ENCODE measurements at places on chromosomes 12 and 14.
A peak's percentile ranks its signal among the peaks of the same experiment; 100 is the strongest.

DNA sequence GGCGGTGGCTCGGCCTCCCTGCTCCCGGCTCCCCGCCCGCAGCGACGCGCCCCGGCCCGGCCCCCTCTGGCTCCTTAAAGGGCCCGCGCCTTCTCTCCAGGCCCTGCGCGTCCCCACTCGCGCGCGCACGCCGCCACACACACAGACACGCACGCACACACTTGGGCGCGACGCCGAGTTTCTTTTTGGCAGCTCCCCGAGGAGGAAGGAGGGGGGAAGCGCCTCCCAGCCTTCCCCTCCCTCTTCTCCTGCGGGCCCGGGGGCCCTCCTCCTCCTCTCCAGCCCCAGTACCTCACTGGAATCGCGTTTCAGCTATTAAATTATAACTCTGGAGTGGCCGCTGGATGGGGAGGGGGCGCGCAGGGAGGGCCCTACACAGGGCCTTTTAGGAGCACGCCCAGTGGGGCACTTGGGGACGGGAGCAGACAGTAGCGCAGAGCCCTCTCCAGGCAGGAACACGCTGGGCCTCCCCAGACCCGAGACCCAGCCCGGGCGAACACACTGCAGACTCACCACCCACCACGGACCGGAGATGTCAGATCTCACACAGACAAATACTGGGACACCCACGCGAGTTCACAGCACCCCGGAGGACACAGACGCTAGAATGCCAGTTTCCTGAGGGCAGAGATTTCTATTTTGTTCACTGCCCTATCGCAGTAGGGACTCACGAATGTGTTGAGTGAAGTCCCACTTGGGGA lies 411 bp upstream of the NCOR2 start:
- peak; percentile 95 for DNase-seq

DNA sequence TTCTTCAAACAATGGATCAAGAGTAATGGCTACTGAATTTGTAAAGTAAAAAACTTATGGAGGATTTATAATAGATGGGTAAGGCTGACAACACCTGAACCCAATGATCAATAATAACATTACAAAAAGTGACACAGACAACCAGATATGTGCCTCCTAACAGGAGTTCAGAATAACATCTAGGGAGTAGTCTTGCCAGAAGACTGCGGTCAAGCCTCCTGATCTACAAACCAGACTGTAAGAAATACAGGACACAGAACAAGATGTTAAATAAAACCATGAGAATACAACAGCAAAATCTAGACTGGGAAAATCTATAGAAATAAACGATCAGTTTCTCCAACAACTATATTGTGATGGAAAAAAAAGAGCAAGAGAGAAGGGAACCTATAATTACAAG lies 262.6 kb upstream of the TMTC1 start:
- DNase-seq, result no peak

GRCh38 chr12:85955127-85955526 lies 81.0 kb downstream of the NTS start:
- no peak for DNase-seq

- DNase-seq, result no peak
Measured at GRCh38 chr12:75805320-75805719, 226.3 kb downstream of the PHLDA1 start.

DNA sequence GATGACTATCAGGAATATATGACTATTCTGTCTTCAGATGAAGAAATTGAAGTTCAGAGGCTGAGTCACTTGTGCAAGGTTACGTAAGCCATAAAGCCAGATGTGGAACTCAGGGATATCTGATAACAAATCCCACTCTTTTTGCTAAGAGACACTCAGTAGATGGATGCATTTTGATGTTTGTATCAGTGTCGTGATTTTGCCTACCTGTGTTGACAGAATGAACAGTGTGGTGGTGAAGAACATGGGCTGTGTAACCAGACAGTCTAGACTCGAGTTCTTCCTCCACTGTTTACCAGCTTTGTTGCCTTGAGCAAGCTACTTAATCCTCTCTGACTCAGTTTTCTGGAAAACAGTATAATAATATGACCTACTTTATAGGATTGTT lies 93.9 kb downstream of the DAAM1 start:
- no peak for DNase-seq

DNA sequence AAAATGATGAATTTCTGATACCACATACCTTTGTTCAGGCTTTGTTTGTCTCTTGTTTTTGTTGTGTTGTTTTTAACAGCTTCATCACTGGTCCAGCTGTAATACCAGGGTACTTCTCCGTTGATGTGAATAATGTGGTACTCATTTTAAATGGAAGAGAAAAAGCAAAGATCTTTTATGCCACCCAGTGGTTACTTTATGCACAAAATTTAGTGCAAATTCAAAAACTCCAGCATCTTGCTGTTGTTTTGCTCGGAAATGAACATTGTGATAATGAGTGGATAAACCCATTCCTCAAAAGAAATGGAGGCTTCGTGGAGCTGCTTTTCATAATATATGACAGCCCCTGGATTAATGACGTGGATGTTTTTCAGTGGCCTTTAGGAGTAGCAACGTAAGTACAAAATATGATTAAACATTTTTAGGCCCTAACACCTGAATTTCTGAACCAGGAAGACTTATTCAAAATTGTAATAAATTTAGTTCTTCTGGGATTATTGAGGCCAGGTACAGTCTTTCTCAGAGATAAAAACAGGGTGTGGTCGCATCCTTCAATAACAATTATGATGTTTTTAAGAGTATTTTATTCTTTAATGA lies 22.4 kb downstream of the RXYLT1 start:
- no peak for DNase-seq

GRCh38 chr12:13606290-13606689 lies 375.1 kb downstream of the GRIN2B start:
- no peak for DNase-seq

GRCh38 chr14:76997257-76997970 lies 31.1 kb downstream of the IRF2BPL start:
- DNase-seq, result no peak

- DNase-seq, result no peak
Measured at GRCh38 chr12:104669089-104669721, 212.5 kb downstream of the CHST11 start.

DNA sequence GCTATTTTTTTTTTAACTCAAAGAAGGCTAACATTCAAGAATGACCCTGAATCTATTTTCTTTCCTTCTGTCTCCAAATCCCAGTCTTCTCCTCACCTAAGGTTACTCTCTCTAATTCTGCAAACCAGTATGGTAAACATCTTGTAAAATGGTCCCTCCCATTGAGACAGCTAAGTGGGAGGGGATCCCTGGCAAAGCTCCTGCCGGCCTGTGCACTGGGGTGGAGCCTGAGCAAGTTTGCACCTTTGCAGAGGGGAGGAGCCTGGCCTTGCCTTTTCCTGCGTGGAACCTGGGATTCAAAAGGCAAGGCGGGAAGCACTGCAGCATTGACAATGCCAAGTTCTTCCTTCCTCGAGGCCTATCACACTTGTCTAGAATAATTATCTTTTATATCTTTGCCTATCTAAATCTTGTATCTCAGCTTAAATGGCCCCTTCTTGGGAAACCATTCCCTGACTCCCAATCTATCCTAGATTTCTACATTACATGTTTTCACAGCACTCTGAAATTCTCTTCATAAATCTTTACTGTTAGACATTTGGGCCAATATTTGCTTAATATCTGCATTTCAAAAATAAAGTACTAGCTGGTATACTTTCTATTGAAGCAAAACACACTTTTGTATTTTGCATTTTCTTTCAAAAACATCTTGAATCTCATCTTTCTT lies 83.0 kb downstream of the EPS8 start:
- DNase-seq, result no peak

- DNase-seq, result no peak
Measured at GRCh38 chr14:79514700-79515099, 696.6 kb downstream of the DIO2 start.

- DNase-seq, result no peak
Measured at GRCh38 chr12:89882792-89883191, 174.2 kb upstream of the ATP2B1 start.

DNA sequence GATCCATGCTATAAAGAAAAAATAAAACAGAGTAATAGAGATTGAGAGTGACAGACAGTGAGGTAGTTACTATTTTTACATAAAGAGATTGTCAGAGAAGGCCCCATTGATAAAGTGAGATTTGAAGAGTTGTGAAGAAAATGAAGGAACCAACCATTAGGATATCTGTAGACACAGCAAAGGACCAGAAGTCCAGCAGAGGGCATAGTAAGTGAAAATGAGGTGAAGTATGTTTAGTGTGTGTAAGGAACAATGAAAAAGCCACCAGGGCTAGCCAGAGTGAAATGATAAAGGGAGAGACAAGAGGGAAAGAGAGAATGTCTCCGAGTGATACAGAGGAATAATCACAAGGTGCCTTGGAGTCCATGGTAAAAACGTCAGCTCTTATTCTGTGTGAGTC lies 411.0 kb downstream of the NELL2 start:
- no peak for DNase-seq

GRCh38 chr12:109113661-109114321 lies 2.6 kb upstream of the ACACB start:
- DNase-seq, result no peak

DNA sequence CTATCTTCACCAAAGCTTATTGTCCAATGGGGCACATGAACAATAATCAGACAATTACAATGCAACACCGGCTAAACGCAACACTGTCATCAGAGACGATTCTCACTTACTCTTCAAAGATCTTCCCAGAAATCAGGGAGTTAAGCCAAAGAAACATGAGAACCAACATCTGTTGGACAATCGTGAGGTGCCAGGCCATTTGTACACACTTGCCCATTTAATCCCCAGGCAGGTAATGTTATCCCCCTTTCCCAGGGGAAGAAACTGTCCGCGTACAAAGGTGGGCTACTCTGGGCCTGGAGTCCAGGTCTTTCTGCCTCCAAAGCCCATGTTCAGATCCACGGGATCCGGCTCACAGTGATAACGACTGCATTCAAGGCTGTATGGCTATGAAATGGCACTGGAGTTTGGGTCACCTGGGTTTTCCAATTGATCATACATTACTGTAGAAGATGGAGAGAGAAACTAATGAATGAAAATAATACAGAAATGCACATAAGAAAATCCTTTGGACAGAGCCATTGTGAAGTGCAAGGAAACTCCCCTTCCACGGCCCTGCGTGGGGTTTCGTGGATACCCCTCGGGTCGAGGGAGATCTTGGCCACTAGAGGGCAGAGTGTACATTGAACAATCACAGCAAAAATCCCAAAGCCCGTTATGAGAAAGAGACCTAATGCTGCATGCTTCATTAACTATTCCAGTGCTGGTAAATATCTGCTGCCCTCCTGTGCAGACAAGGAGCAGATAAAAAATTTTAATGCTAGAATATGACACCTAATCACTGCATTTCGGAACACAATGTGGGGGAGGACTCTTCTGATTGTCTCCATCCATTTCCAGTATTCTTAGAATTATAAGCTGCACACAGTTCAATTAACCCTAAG lies 111.4 kb downstream of the EGLN3 start:
- DNase-seq, result no peak

DNA sequence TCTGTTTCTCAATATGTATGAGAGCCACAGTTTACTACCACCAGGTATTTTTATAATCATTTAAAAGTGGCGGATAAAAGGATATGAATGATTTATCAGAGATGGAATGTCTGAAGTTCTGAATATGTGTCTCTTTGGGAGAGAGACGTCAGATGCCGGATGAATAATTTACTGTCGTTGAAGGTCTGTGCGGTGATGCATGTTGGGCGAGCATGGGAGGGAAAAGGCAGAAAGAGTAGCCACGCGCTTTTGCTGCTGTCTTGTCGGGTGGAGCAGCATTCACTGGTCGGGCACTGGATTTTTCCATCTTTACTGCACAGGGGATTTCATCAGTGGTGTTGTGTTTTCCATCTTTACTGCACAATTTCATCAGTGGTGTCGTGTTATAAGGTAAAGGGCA lies 65.6 kb downstream of the SYNE2 start:
- DNase-seq, result no peak

DNA sequence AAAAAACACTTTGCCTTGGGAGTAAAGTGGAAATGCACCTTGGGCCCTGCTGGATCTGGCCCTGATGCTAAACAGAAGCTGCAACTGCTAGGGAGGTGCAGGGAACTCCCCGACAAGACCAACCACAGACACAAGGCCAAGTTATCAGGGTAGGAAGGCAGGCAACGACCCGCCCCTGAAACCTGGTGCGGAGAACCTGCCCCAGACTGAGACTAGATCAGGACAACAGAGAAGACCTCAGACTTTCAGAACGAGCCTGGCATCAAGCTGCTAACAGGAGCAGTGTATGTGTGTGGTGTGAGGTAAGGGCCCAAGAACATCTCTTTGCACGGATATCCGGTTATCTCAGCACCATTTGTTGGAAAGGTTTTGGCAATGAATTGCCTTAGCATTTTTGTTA lies 233.7 kb upstream of the RTL1 start:
- no peak for DNase-seq

GRCh38 chr14:52055167-52055566 lies 13.7 kb downstream of the NID2 start:
- no peak for DNase-seq
